ENCODE measurements at places on chromosomes 5 and 9.

DNA sequence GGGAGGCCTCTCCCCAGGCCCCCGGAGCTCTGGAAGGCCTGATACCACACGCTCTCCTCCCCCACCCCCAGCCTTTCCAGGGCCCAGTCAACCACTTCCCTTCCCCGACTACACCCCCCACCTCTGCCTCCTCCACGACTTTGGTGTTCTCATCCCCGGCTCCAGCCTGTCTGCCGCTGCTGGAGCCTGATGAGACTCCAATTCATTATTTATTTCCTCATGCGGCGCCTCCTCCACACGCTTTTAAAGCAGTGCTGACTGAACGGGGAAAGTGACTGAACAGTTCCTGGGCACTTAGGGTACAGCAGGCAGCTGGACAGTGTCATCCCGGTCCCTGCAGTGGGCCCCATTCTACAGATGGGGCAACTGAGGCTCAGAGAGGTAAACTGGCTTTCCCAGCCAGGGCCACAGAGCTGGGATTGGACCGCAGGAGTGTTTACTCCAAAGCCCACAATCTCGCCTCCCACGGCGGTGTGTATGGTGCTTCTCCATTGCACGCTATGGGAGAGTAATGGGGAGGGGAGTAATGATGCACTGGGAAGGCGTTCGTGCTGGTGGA is 15.9 kb upstream of the RPL26L1 start:
- no peak for DNase-seq

- DNase-seq = no peak
These were observed 132.2 kb downstream of the CDC42SE2 start for GRCh38 chr5:131396015-131396414.

DNA sequence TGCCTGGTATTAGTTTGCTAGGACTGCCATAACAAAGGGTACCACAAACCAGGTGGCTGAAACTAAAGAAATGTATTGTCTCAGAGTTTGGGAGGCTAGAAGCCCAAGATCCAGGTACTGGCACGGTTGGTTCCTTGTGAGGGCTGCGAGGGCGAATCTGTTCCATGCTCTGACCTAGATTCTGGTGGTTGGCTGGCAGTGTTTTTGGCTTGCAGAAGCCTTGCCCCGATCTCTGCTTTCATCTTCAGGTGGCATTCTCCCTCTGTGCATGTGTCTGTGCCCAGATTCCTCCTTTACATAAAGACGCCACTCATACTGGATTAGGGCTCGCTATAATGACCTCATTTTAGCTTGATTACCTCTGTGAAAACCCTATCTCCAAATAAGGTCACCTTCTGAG is 36.7 kb downstream of the RAI14 start:
- DNase-seq = no peak

- no peak for DNase-seq
These were observed 37.7 kb downstream of the IPO11 start for GRCh38 chr5:62450259-62450658.

DNA sequence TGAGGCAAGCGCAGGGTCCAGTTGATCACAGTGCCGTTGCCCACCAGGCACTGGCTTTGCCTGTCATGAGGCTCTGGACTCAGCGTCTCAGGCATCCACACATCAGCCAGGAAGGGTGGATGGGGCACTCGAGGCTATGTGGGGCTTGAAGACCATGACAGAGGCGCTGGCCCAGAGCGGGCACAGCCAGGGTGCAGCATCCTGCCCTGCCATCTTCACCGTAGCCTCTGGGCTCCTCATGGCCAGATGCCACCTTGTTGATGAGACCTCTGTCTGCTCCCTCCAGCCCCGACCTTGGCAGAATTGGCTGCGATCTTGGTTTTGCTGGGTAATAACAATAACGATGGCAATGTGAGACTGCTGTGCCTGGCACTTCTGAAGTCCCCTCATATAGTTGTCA is 404.2 kb upstream of the IRX2 start:
- no peak for DNase-seq

DNA sequence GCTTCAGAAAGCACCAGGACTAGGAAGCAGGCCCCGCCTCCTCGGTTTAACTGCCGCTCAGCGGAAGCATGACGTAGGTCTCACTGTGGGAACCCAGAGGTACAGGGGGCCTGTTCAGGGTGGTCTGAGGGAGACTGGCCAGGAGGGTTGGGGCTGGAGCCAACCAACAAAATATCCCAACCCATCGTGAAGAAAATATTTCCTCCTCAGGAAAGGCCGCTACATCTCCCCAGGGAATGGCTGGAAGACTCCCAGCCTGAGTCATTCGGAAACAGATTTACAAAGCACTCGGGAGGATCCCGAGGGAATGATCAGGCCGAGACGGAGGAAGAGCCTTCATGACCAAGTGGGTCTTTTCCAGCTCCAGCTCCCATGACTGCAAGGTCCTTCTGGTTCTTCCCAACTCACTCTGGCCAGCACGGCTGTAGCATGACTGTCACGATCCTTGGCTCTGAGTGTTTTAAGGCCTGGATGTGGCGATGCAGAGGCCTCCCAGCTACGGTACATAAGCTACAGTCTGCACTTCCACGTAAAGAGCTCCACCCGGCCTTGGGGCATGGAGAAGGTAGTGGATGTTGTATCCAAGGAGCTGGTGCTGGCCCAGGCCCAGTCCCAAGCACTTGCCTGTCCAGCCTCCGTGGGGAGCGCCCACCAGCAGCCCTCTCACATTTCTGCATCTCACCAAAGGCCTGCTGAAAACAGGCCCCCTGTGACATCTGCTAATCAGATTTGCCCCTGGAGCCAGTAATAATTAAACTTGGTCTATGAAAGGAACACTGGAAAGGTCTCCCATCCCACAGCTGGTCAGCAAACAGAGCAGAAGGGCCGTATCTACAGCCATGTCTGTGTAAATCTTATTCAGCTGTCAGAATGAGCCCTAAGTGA is 100.6 kb downstream of the LHFPL2 start:
- no peak for DNase-seq
